ENCODE measurements at places on chromosomes 11 and 22. TPM values are rescaled to one million over a fixed set of nuclear protein-coding genes. Genes with fewer than 3 reads are reported as not detected.

Gene SERHL2
- total RNA-seq: 0.97 TPM

- DNase-seq: no peak
Observed at GRCh38 chr22:17648569-17648968, 10.0 kb downstream of the BCL2L13 start.

DNA sequence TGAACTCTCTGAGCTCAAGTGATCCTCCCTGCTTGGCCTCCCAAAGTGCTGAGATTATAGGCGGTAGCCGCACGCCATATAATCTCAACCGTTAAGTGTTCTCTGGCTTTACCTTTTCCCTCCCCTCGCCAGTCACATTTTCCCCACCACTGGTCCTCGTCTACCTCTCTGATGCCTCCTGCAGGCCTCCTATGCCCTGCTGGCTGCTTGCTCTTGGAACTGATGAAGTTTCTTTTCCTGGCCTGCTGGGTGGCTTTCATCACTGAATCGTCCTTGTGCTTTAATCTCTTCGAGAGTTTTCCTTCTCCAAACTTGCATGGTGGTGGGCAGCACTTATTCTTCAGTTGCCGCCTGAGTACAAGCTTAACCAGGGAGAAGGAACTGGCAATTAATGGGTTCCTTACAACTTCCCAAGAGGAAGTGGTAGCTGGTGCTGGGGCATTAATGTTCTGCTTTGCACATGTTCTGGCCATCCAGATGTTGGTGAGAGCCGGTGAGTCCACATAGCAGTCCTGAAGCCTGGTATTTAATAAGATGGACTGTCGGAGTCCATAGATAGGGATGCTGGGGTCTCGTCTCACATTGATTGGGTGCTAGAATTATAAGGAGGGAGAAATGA is 1.3 kb downstream of the C22orf31 start:
- DNase-seq: no peak

- DNase-seq: no peak
Observed at GRCh38 chr11:8067567-8067928, 13.5 kb upstream of the TUB start.

- no peak for DNase-seq
Observed at GRCh38 chr22:41725510-41726110, 26.3 kb downstream of the MEI1 start.

GRCh38 chr11:50098186-50098725 is 65.6 kb downstream of the OR4C45 start:
- no peak for DNase-seq
